ENCODE measurements at places on chromosomes 6 and 20.

- DNase-seq: no peak
Observed at GRCh38 chr6:34053721-34054120, 92.2 kb downstream of the GRM4 start.

DNA sequence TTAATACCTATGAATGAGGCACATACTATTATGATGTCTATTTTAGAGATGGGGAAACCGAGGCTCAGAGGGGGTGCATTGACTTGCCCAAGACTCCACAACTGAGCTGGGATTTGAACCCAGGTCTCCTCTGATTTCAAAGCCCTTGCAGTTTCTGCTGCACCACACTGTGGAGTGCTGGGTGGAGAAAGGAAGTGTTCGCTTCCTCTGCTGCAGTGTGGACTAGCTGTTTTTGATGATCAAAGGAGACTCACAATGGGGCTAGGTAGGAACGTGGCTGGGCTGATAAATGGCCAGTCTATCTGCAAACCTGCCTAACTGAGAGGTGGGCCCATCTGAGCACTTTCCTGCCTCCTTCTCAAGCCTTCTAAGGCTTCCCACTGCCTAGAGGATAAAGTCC, 87.2 kb downstream of the CD40 start:
- DNase-seq: no peak

DNA sequence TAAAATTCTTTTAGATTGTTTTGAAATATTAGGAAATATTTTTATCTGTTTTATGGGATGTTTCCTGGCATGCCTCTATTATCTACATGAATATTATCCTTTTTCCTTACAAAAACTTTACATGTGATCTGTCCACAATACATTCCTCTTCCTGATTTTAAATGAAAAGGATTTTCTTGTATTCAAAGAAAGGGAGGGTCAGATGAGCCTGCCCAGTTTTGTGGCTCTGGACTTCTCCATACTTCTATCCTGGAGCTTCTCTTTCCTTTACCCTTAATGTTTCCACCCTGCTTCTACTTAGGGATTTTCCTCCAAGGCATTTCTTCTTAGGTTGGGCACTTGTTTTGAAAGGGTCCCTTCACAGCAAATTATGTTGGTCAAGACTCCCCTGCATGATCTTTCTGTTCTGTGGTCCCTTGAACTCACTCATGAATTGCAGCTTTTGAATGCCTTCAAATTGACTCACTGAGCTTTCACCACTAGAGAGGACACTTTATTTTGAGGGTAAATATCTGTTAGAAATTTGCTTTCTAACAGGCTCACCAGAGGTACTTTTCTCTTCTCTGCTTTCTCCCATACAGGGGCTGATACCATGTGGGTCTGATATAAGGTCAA, 104.9 kb downstream of the CENPW start:
- DNase-seq: no peak

DNA sequence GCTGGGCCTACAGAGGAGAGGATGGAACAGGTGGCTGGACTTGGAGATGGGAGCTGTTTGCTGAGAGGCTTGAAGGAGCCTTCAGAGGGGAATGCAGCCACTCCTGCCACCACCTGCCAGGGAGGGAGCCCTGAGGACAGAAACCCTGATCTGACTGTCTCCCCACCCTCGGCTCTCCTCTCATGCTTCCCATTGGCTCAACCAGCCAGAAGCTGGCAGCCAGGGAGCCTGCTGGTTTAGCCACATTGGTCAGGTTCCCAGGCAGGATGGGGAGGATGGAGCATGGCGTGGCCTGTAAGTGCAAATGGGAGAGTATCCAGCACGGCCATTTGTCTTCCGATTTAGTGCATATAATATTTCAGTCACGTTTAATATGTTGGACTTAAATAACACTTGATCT, 12.8 kb downstream of the TREM1 start:
- no peak for DNase-seq

GRCh38 chr6:10401632-10402223, 13.1 kb downstream of the TFAP2A start:
- no peak for DNase-seq

DNA sequence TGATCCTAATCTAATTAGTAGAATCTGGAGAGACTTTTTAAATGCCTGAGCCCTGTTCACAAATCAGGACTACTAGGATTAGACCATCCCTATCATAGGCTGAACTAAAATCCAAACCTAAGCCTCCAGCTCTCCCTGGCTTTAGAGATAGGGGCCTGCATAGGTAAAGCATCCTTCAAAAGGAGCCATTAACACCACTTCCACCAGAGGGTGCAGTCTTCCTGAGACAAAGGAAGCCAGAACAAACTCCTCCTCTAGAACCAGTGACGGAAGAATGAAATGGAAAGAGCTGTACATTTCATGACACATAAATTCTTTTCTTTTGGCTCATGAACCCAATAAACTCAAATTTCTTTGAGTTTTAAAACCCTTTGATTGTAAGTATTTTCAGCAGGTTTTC, 291.2 kb upstream of the ADGRB3 start:
- no peak for DNase-seq
